ENCODE measurements at places on chromosomes 16 and 17.

- DNase-seq: peak; percentile 86
These were observed 399.7 kb downstream of the XYLT1 start for GRCh38 chr16:17070882-17071592.

DNA sequence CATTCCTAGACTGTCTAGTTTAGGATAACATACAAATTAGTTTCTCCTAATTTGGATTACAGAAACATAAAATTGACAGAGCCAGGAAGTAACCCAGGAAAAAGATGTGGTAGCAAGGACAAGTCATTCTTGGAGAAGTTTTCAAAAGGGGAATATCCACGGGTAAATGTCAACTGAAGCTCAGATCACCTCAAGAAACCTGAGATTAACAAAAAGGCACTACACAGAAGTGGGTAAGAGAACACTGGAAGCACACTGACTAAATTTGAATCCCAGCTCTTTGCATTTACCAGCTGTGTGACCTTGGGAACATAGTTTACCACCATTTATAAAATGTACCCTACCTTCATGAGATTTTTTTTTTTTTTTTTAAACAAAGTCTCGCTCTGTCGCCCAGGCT, 39.4 kb downstream of the TRAF4 start:
- no peak for DNase-seq

- DNase-seq: no peak
These were observed 2.5 kb downstream of the KRT32 start for GRCh38 chr17:41464682-41465081.

- no peak for DNase-seq
These were observed 38.8 kb upstream of the C16orf82 start for GRCh38 chr16:27027971-27028370.

- DNase-seq: no peak
These were observed 474 bp downstream of the CLN3 start for GRCh38 chr16:28491230-28491969.

DNA sequence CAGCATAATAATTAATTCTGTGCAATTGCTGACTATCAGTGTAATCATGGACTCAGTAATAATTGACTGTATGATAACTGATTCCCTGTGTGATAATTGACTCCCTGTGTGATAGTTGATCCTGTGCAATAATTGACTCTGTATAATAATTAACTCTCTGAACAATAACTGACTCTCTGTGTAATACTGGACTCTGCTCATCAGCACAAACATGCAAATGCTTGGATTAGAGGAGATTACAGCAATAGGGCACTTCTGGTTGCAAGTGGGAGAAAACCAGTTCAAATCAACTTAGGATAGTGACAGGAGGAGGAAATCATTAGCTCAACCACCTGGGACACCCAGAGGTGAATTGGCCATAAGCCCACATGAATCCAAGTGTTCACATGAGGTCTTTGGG, 582.1 kb downstream of the RBFOX1 start:
- no peak for DNase-seq

DNA sequence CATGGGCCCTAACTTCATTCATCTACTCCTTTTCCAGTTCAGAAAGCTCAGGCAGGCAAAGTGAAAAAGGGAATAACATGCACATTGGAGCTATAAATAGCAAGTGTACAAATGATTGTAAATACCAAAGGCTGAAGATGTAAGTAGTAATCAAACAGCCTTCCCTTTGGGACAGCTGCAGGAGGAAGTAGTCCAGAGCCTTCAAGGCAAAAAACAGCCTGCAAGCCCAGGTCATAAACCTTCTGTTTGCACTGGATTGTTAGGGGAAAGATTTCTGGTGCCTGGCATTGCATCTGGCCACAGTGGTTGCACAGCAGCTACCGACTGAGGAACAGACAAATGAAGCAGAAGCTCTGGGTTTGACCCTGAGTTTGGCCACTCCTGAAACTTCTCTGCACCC, 98.6 kb upstream of the PMFBP1 start:
- no peak for DNase-seq

- no peak for DNase-seq
These were observed 88.3 kb downstream of the TMEM132E start for GRCh38 chr17:34667656-34668055.

DNA sequence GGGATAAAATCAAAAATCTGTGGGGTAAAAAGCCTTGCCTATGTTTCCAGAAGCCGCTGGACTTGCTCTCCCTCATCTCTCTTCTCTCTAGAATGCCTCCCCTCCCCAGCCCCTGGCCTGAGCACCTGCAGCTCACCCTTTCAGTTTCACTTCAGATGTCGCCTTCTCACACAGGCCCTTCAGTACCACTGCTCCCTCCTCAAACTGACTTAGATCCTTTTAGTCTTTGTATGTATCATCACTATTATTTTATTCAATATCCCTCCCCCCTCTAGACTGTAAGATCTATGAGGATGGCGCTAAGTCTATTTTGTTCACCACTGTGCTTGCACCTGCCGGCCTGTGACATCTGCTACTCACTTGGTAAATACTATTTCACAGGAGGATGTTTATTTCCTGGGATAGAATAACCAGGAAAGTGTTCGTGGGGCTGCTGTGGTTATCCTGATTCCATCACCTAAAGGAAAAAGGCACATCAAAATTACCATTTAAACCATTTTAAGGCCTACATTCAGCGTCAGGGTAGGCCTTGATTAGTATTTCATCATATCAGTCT, 122.3 kb downstream of the MRTFB start:
- DNase-seq: peak; percentile 32

GRCh38 chr16:85005285-85006069, 5.9 kb downstream of the ZDHHC7 start:
- DNase-seq: no peak

DNA sequence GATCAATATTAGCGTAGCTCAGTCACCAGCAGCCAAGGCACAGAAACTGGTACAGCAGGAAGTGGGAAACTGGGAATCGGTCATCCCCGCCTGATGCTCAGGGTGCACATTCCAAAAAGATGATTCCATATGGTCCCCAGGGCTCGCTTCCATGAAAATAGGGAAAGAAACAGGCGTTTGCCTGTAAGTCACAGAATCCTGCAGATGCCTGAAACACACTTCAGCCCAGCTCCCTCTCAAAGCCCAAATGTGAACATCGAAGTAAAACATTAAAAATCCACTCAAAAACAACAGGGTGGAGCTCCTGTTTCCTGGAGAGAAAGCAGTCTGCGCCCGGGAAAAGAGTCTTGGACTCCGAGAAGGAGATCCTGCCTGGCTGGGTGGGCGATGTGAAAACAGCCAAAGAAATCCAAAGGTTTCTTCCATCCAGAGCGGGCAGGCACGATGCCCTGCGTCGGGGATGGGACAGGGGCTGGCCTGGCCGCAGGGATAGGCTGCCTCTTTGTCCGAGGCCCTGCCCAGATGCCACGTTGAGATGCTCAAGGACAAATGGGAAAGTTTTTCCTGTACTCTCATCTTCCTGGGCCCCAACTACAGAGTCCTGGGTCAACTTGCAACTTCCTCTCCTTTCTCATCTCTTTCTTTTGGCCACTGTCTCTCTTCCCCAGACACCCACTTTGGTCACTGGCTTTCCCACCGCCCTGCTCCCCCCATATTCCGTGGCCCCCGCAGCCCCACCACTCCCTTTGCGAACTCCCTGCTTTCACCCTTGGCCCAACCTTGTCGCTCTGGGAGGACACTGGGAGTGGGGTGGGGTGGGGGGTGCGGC, 743 bp downstream of the WIPI1 start:
- DNase-seq: no peak

- DNase-seq: no peak
These were observed 20.1 kb upstream of the MLYCD start for GRCh38 chr16:83878838-83879237.

GRCh38 chr17:6591599-6592158, 35.3 kb upstream of the PITPNM3 start:
- DNase-seq: no peak

DNA sequence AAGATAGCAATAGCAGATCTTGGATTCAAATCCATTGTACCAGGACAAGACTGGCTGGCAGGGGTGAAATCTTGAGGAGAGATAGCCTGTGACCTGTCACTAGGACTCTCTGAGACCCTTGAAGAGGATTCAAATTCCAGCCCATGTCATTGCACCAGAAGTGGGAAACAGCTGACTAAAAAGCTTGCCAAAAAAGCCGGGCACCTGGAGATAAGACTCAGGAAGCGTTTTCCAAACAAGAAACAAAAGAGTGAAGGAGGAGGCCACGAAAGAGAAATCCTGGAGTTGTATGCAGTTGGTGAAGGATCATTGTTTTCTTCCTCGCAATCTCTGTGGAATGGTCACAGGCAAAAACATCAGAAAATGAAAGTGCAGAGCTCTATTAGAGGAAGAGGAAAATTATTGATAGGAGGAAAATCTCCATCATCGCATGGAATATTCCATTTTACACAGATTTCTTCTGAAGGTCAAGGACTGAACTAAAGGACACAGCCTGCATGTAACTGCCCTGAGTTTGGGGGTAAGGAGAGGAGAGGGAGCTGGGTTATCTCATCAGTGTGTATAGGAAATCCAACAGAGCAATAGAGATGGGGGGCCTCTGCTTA, 9.0 kb upstream of the WSB1 start:
- no peak for DNase-seq

DNA sequence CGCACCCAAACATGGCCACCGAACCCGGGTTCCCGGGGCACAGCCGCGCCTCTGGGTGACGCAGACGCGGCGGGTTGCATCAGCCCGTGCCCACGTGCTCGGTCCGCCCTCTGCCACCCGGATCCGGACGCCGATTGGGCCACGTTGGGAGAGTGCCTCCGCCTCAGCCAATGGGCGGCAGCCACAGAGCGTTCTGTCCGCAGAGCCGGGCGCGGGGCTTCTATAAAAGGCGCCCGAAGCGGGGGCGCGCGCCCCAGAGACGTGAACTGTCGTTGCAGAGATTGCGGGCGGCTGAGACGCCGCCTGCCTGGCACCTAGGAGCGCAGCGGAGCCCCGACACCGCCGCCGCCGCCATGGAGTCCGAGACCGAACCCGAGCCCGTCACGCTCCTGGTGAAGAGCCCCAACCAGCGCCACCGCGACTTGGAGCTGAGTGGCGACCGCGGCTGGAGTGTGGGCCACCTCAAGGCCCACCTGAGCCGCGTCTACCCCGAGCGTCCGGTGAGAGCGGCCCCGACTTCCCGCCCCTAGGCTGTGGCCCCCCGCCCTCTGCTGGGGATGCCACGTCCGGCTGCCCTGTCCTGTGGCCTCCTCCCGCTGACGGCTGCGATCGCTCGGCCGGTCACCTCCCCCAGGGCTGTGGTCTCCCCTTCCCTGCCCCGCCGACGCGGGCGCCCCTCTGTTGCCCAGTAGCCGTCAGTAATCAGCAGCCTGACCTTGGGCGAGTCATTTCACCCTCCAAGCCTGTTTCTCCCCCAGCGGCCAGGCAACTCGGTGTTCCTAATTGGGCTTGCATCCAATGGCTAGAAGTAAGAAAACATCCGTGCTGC, at the start of gene HERPUD1:
TSS of gene HERPUD1 (plus strand) at position 251 of the 829 bp plus-strand sequence. CDS start at position 354, 103 bp downstream.
- DNase-seq: peak; percentile 99

- no peak for DNase-seq
These were observed 23.7 kb downstream of the IST1 start for GRCh38 chr16:71919035-71919434.

- no peak for DNase-seq
These were observed 352.6 kb downstream of the WWOX start for GRCh38 chr16:78452025-78452555.

GRCh38 chr17:50634915-50635731, 442 bp downstream of the ABCC3 start:
- DNase-seq: no peak

GRCh38 chr17:83200231-83200699, 120.9 kb downstream of the METRNL start:
- DNase-seq: peak; percentile 81

GRCh38 chr16:12651765-12652512, 151.7 kb downstream of the CPPED1 start:
- DNase-seq: no peak

DNA sequence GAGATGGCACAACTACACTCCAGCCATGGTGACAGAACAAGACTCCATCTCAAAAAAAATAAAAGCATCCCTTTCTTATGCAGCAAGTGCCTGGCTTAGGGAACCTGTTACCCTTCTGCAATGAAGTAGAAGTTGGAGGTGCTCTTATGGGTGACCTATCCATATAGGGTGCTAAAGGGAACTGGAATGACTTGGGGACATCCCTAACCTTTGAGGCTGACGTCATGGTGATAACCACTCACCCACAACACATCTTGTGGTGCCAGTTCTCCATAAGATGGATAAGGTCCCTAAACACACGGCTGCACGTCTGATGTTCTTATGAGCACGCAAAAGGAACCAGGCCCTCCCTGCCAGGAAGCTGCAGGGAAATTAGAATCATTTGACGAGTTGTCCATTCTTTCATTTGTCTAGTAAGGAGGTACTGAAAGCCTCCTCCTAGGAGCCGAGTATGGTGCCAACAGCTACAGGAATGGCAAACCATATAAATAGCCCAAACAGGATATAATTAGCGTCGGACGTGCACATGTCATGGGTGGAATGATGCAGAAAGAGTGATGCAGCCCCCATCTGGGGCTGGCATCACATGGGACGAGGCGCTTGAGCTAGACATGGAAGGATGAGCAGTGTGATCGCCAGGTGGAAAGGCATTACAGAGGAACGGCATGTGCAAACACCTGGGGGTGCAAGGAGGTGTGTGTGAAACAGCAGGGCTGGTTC, 52.5 kb downstream of the ARHGAP27 start:
- no peak for DNase-seq

- DNase-seq: no peak
These were observed 498 bp downstream of the IGFALS start for GRCh38 chr16:1792836-1793577.

GRCh38 chr17:69878661-69879060, 196.4 kb upstream of the KCNJ16 start:
- no peak for DNase-seq

DNA sequence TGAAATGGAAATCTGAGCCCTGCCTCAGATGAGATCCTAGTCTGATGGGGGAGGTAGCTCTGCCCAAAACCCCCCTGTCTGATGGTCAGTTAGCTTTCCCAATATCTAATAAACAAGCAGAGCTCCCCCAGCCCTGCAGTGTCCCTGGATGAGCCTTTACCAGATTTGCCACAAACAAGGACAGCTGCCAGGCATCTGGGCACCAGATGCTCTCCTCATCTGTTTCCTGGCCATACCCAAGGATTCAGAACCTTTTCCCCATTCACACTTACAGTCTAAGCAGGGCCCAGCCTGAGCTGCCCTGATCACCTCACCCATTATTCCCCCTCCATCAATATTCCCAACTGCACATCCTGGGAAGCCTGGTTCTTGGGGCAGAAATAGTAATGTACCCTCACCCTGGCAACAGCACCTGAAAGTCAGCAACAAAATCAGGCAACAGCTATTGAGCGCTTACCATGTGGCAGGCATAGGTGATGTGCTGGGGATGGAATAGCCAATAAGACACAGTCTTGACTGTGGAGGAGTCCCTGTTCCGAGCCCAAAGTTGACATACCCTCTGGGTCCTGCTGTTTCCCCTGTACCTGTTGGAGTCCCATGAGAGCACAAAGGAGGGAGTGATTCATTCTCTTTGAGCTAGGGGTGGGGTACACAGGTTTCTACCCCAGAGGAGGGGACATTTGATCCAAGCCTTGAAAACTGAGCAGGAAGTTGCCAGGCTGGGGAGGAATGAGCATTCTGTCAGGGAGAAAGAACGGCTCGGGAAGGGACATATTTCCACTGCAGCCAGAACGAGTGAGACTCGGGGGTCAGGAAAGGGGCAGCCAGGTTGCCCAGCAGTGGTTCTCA, 147.4 kb downstream of the TMEM132E start:
- DNase-seq: no peak

All from activated CD4-positive, alpha-beta T cell treated with anti-CD3 and anti-CD28 coated beads, Interleukin-2, amount 50 U/mL, for 48 hours (primary cell).